ENCODE measurements at places on chromosomes 12 and 14.

- no peak for DNase-seq
Observed at GRCh38 chr12:76236640-76237039, 111.6 kb downstream of the BBS10 start.

DNA sequence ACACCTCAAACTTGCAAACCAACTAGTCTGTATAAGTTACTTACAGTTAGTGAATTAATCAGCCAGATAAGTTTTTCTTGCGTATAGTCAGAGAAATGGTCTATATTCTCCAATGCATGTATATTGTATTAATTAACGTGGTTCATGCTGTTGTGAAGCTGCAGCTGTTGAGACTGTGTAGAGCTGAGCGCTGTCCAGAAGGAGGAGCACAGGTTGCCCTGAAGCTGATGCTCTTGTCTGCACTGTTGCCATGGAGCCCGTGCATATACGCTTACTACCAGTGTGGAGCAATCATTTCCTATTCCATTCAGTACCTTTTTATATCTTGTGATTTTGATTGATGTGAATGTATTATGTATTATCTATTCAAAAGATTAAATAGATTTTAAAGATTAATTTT is 74.3 kb upstream of the ARID2 start:
- DNase-seq = no peak

- no peak for DNase-seq
Observed at GRCh38 chr12:96383991-96384390, 16.2 kb downstream of the CDK17 start.

GRCh38 chr12:24938341-24938740 is 10.6 kb downstream of the BCAT1 start:
- no peak for DNase-seq

- DNase-seq = no peak
Observed at GRCh38 chr14:34350903-34351302, 111.1 kb downstream of the SPTSSA start.

All from coronary artery (tissue), 2 donors.